ENCODE measurements at places on chromosomes 2 and 18.

GRCh38 chr2:167264380-167264779, 376.1 kb downstream of the XIRP2 start:
- peak; percentile 15 for DNase-seq

GRCh38 chr2:191569025-191569424, 108.9 kb upstream of the NABP1 start:
- DNase-seq = no peak

- DNase-seq = peak; percentile 83
Observed at GRCh38 chr2:241558532-241559322, at the start of gene BOK. TSS of gene BOK (plus strand) at chr2:241558745. CDS start at chr2:241559484, 739 bp downstream.

GRCh38 chr2:235634435-235635158, 140.8 kb downstream of the AGAP1 start:
- DNase-seq = peak; percentile 80

DNA sequence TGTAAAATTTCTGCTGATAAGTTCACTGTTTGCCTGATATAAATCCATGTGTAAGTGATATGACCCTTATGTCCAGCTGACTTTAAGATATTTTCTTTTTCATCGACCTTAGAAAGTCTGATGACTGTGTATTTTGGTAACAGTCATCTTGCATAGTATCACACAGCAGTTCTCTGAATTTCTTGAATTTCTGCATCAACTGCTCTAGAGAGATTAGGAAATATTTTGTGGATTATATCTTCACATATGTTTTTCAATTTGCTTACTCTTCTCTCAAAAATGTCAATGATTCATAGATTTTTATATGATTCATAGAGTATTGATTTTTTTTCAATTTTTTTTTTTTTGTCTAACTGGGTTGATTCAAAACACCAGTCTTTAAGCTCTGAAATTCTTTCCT, 945.3 kb downstream of the TRIB2 start:
- no peak for DNase-seq

- DNase-seq = peak; percentile 4
Observed at GRCh38 chr2:113602869-113603466, 24.1 kb upstream of the RABL2A start.

DNA sequence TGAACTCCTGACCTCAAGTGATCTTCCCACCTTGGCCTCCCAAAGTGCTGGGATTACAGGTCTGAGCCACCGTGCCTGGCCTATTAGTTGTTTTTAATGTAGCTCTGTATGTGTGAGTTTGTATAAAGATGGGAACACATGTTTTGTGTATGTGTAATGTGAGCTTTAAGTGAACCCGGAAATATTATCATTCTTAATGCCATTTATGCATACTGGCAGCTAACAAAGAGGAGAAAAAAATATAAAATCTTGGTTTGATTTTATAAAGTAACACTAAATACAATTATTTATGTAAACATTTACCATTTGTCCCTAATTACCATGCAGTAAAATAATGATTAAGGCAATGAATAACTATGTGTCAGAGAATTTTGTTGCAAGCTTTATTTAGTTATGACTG, 9.1 kb upstream of the CKAP2L start:
- no peak for DNase-seq

GRCh38 chr18:50870138-50870845, 8.6 kb upstream of the ME2 start:
- peak; percentile 71 for DNase-seq

DNA sequence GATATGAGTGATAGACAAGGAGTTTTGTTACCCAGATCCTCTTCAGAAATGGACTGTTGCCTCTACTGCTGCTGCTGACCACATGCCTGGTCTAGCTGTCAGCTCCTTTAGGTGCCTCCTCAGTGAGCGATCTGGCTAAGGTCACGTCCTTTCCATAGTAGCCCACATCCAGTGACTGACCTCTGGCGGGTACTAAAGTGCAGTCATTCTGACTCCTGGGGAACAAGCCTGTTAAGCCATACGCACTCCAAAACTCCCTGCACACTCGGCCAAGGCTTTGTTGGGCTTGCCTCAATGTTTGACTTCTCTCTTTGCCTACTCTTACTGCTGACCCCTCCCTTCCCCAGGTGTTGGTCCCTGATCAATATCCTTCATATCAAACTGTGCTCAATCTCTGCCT, 685.2 kb downstream of the IRS1 start:
- DNase-seq = peak; percentile 6

GRCh38 chr2:171578127-171578803, 56.0 kb downstream of the CYBRD1 start:
- no peak for DNase-seq

DNA sequence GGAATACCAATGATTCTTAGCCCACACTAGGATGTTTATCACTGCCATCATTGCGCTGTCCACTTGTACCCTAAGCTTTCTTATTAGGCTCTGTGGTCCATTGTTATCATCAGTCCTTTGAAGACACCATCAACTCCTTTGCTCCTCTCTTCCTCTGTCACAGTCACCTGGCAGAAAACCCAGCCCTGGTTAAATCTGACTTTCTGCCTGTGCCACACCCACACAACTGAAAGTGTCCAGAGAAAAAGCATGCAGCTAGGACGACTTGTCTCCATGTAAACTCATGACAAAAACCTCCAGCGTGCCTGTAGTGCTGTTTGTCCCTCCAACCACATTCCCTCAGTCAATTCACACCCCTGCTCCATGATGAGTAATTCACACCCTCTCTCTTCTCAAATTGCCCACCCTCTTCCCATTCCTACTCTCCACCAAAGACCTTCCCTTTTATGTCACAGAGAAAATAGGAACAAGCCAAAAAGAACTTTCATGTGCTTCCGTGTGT, 297.4 kb upstream of the MGAT5 start:
- no peak for DNase-seq

- no peak for DNase-seq
Observed at GRCh38 chr18:76633588-76634269, 138.7 kb upstream of the ZNF516 start.

DNA sequence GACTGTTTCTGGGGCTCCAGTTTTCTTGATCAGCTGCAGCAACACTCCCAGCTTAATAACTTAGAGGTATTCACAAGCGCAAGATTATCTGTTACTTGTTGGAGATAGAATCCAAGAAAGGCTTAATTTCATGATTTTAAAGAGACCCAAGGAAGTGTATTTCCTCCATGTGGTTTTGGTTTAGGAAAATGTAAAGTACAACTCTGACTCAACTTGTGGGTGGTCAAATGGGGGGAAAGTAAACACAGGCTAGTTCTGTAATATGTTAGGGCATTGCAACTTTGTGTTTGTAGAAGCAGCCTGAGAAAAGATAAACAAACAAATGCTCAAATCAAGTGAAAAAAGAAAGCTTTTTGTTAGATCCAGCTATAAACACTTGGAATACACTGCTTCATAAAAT, 90.1 kb upstream of the COL3A1 start:
- peak; percentile 74 for DNase-seq

DNA sequence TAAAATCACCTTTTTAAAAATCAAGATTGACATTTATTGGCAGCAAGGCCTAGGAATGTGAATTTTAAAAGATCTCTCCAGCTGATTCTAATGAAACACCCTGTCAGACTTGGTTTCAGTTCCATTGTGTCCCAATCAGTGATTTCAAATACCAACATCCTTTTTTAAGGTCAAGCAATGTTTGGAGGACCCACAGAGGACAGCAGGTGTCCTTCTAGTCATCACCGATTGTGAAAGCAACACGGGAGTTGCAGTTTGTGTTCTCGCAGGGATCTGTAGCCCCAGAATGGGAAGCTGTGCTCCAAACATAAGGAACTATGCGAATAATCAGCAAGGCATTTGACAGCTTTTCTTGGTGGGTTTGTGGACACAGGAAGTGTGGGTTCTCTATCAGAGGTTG, 4.5 kb upstream of the KIDINS220 start:
- DNase-seq = no peak

GRCh38 chr2:152298754-152299153, 36.2 kb upstream of the FMNL2 start:
- DNase-seq = peak; percentile 15

DNA sequence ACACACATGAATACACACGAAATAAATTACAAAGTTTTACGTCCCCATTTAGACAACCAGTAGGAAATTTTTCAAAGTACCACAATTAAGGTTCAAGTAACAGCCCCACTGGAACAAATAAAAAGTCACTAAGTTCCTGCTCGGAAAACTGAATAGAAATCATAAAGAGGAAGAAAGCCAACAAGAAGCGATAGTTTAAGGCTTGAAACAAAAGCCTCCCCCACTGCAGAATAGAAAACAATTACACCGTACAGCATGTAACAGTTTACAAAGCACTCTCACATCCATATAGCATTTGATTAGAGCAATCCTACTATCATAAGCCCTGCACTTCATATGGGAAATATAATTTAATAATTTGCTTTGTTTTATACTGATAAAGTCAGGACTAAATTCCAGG, 15.5 kb downstream of the KLF7 start:
- no peak for DNase-seq

GRCh38 chr2:168920504-168921157, 19.5 kb downstream of the G6PC2 start:
- peak; percentile 46 for DNase-seq

- no peak for DNase-seq
Observed at GRCh38 chr2:127740665-127741288, 39.5 kb downstream of the SFT2D3 start.

GRCh38 chr18:55447672-55448018, 140.3 kb downstream of the TCF4 start:
- no peak for DNase-seq

DNA sequence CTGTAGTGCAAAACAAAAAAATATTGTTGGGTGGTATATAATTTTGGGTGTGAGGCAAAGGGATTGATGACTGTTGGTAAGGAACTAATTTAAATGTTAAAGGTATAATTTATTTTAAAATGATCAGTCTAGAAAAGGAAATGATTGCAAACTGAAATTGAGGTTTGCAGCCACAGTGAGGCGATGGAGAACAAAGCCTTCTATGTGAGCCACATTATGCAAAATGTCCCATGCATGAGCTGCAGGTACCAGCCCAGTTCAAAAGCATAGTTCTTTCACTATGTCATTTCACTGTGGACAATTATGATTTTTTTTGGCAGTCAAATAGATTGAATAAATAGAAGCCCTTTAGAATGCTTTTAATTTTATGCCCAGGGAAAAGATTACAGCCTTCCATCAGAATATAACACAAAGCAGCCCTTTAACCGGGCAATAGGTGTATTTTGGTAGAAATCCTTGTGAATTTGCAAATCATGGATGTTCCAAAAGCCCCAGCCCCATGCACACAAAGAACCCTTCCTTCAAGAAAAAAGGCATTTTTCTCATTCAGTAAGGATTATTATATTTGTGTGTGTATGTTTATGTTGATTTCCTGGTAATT, 1.7 kb downstream of the MAP2 start:
- peak; percentile 50 for DNase-seq

DNA sequence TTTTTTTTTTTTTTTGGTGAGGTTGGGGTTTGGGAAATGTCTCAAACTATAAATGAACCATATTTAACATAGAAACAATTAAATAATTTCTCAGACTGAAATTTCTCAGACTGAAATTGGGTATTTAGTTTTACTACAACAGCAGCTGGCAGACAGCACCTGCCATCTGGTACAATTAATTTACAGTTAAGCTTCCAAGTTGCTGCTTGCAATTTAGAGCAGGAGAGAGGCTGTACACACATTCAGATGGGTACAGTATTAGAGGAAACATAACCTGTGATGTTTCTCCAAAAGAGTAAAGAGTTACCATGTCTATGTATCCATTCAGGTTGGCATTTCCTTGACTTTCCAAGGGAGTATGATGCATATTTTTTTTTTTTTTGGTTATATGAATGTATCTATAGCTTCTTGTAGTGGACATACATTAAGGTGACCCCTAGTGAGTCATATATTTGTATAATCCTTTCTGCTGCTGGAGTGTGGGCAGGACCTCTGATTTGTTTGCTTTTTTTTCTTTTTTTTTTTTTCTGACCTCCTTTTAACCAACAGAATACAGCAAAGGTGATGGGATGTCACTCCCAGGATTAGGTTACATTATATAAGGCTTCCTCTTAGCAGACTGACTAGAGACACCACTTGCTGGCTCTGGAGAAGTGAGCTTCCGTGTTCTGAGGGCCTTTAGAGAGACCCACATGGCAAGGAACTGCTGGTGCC, 201.7 kb downstream of the PTH2R start:
- no peak for DNase-seq

GRCh38 chr18:44881461-44882162, 200.9 kb downstream of the SETBP1 start:
- DNase-seq = no peak

- DNase-seq = peak; percentile 42
Observed at GRCh38 chr2:102839668-102840388, 78.0 kb downstream of the TMEM182 start.

GRCh38 chr18:63878343-63878742, 9.2 kb upstream of the SERPINB2 start:
- peak; percentile 34 for DNase-seq

DNA sequence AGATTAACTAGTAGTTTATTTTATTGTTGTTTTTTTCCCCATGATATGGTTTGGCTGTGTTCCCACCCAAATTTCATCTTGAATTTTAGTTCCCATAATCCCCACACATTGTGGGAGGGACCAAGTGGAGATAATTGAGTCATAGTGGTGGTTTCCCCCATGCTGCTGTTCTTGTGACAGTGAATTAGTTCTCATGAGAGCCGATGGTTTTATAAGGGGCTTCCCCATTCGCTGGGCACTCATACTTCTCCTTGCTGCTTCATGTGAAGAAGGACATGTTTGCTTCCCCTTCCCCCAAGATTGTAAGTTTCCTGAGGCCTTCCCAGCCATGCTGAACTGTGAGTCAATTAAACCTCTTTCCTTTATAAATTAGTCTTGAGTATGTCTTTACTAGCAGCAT, 36.5 kb downstream of the GALNT14 start:
- DNase-seq = no peak

DNA sequence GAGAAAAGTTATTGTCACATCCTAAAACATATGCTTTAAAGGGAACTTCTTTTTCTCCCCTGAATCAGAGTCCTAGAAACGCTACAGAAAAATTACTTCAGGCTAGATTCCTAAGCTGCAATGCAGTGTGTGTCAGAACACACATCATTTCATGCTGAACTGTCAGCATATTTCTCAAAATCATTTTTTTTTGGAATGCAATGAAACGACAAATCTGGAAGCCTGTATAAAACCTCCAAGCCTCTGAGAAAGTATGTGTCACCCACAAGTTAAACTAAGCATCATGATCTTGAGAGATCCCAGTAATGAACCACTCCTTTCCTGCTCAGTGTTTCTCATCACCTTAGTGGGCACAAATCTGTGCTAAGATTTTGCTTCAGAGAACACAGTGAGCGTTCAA, 276.2 kb downstream of the ZNF521 start:
- DNase-seq = peak; percentile 20

GRCh38 chr18:63617049-63617914, 26.8 kb downstream of the SERPINB4 start:
- DNase-seq = peak; percentile 19

DNA sequence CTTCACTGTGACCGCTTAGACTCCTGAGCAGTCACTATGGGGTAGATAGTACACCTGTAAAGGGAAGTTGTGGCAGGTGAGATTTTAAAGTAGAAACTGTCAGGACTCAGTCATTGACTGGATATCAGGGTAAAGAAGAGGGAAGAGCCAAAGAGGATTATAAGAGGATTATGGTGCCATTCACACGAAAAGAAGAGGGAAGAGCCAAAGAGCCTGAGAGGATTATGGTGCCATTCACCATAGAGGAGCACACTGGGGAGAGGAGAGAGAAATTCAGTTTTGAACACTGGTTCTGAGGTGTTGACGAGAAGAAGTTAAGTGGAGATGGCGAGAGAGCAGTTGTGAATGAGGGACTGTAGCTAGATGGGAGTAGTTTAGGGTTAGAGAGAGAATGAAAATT, 16.9 kb upstream of the KCNJ13 start:
- no peak for DNase-seq

- DNase-seq = no peak
Observed at GRCh38 chr2:25855065-25855464, 23.2 kb downstream of the ASXL2 start.

All from EH (cell line).